ENCODE measurements at places on chromosomes 16 and 17.

- DNase-seq = peak; percentile 57
These were observed 13.4 kb downstream of the WFDC1 start for GRCh38 chr16:84308120-84308519.

DNA sequence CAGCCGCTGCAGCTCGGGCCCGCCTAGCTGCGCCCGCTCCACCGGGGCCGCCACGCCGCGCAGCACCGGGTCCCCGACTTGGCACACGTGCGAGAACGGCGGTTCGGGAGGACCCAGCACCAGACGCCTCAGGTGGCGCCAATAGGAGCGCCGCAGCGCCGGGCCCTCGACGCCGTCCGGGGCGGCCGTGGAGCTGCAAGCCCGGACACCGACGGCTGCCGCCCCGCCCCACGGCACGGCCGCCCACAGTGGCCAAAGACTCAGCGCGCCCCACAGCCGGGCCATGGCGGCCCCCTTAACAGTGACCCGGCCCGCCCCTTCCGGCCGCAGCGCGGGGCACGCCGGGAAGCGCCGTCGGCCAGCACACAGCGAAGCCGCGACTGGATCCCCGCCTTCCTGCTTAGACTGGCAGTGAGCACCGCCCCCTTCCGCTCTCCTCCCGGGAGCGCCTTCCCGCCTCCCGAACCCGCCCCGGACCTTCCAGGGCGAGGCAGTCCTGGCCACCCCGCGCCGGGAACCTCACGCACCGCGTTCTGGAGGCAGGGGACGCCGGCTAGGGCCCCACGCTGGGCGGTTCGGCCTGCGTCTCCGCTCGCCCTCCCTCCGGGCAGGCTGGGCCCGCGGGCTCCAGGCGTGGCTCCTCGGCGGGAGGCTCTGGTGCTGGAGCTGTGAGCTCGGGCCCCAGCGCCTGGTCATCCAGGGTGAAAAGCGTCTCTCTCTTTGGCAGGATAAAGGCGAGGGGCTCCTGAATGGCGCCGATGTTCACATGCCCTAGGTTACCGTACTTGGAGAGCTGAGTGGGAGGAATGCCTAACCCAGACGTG lies at the start of gene PDF:
TSS of gene PDF (minus strand) at position 303 of the 824 bp plus-strand sequence. CDS start at position 285, 18 bp downstream.
- peak; percentile 85 for DNase-seq

- no peak for DNase-seq
These were observed 11.9 kb downstream of the HSD17B2 start for GRCh38 chr16:82046941-82047340.

DNA sequence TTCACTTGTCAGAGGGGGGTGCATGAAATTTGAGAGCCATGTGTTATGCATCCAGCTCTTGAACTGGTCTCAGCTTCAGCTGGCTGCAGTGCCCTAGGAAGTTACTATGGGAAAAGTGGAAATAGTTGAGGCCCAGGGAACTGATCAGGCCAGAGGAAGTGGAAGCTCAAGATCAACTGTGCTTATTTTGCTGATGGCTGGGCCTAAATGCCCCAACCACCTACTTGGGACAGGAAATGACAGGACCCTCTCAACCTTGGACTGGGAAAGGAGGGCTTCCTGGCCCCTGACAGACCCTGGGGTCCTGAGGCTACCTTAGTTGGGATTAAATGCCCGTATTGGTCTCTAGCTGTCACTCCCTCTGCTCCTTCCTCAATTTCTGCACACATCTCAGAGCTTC lies 1.2 kb upstream of the TAOK2 start:
- DNase-seq = no peak

- DNase-seq = no peak
These were observed 78.8 kb downstream of the TBC1D16 start for GRCh38 chr17:79956853-79957252.

DNA sequence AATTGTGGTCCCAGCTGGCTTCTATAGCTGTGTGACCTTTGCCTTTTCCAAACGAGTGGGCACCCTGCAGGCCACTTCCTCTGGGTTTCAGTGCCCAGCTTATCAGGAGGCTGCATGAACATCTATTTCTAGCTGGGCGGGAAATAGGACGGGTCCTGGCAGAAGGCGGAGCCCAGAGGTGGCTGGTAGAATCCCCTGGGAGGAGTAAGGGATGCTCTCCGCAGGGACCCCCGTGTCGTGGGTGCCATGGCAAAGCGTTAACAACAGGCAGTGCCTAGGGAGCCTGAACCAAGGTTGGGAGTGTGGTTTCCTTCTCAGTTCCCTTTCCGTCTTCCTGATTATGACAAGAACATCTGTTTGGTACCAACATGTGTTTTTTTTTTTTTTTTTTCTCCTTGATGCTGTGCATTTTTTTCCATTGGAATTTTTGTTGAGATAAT lies 58.2 kb downstream of the PLCG2 start:
- DNase-seq = peak; percentile 47

Measured in CMK (cell line).